Psoas muscle (tissue), 8 donors: ENCODE measurements at places on chromosomes 16 and 17.

DNA sequence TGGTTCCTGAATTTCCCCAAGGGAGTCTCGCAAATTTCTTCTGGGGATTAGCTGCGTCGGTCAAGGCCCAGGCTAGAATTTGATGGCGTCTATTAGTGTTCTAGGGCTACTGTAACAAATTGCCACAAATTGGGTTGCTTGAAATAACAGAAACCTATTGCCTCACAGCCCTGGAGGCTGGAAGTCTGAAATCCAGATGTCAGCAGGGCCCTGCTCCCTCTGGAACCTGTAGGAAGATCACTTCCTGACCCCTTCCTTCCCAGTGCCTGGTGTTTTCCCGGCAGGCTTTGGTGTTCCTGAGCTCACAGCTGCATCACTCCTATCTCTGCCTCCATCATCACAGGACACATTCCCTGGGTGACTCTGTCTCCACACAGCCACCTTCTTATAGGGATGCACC, 24.4 kb downstream of the DHRS7C start:
- no peak for DNase-seq

GRCh38 chr17:64747938-64748540, 85.9 kb upstream of the SMURF2 start:
- no peak for DNase-seq

- DNase-seq = peak; percentile 75
Measured at GRCh38 chr16:17345043-17345442, 125.7 kb downstream of the XYLT1 start.

DNA sequence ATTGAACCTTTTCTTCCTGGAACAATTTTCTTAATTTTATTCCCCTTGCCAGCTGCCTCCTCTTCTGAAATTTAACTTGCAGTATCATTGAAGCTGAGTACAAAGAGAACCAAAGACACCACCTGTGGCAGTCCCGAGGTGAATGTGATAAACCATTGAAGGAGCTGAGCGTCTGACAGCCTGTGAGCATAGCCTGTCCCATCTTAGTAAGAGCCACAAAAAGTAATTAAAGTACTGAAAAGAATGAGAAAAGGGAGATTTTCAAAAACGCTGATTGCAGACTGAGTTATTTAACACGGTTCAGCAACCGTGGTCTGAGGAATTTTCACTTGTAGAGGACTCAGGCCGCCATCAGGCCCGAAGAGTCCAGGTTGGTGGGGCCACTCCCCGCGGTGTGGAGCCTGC, 27.2 kb upstream of the ST6GALNAC1 start:
- DNase-seq = no peak

DNA sequence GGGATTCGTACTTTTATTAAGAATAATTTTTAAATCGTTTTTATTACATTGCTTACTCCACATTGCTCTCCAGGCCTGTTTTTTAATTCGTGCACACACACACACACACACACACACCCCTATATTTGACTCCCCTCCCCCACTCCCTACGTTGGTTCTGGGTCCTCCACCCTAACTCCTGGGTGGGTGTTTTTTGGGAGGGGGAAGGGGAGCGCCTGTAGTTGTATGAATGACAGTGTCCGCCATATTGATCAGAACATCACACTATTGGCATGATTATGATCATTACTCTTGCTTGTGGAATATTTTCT, 1.3 kb downstream of the GNAO1 start:
- DNase-seq = no peak

DNA sequence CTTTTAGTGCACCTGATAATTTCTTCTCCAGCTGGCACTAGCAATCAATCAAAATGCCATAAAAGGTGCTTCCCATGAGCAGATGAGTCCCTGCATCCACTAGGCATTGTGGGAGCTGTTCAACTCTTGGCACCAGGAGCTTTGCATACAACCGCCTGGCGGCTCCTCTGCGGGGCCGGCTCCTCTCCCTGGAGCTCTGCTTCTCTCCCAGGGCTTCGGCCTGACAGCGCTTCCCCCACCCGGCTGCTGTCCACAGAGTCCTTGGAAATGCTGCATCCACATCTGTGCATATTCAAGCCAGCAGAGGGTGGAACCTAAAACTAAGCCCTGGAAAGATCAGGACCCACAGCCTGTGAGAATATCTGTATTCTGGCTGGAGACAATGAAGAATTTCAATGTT, 62.9 kb downstream of the LMF1 start:
- DNase-seq = peak; percentile 29

DNA sequence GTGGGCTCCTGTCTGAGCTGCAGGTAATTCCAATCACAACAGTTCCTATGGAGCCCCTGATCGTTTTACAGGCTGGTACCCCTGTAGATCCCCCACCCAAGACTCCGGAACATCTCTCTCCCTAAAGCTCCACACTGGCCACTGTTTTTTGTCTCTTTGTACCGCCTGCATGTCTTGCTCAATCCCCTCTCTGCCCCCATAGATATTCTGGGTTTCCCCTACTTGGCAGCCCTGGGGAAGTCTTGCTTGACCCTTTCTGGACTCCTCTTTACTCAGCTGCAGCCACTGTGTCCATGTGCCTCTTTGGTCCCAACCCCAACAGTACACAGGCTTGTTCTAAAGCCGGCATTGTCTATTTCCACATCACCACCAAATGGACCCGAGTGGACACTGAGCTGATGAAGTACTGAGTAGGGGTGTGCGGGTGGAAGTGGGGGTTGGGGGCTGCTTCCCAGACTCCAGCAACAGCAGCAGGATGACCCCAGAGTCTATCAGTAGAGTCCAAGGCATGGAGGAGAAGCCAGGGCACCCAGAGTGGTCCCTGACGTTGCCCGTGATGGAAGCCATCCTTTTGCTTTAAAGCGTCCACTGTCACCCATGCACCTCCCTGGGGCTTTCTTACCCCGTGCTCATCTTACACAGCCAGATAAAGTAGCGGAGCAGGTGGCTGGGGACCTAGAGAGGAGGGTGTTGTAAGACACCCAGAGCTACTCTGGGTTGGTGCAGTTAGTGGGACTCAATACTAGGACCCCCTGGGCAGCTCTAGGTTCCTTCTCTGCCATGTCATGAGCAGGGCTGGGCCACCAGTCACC, 6.4 kb downstream of the CD300LB start:
- DNase-seq = no peak

GRCh38 chr16:53678756-53679343, 24.8 kb downstream of the RPGRIP1L start:
- no peak for DNase-seq

- DNase-seq = no peak
Measured at GRCh38 chr16:49550140-49550539, 176.5 kb downstream of the C16orf78 start.

DNA sequence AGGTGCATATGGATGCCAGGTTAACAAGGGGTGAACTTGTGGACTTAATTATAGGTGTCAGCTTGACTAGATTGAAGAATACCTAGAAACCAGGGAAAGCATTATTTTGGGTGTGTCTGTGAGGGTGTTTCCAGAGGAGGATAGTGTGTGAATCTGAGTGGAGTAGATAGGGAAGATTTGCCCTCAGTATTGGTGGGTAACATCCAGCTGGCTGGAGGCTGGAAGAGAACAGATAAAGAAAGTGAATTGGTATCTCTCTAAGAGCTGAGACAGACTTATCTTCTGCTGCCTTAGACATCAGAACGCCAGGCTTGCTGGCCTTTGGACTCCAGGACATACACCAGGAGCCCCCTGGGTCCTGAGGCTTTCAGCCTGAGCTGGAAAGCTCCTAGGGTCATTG, 75.2 kb downstream of the CDRT15 start:
- DNase-seq = no peak

DNA sequence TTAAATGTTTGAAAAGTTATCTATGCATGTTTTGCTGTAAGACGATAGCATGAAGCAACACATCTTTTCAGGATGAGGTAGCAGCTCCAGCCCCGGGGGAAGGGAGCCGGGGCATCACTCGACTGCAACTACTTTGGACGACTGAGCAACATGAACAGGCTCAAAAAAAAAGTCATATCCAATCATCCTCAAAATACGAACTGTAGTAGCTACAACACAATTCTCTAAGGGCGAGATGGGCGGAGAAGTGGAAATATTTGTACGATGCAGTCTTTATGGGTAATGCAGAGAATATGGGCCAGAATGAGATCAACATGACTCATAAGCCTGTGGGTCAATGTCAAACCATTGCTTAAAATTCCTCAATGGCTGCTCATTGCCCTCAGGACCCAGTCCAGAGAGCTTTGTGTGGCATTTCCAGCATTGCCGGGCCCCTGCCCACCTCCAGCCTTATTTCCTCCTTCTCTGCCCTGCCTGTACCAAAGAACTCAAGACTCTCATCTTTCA, 17.7 kb upstream of the SMURF2 start:
- peak; percentile 65 for DNase-seq

DNA sequence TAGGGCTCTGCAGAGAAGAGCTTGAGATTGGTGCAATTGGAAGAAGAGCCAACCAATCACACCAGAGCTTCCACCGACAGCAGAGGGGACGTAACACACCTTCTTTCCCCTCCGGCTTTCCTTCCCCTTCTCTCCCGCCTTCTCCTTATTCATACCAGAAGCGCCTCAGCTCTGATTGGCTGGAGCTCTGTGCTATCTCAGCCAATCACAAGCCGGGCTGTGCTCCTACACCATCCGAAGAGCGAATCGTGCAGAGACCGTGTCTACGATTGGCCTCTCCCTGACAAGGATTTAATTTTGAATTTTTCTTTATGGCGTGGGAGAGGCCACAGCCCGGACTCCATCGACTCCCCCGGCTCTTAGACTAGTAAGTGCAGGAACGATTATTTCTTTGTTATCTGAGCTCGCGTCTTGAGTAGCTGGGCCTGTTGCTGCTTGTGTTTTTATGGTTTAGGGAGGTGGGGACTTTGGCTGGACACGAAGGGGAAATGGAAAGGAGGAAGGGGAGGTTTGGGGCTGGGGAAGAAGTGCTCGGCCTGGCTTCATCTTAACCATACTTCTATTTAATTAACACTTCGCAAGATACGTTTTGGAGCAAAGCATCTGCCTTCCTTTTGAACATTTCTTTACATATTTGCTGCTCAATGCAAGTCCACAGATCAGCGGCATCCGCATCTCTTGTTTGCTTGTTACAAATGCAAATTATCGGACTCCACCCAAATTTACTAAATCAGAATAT, at the start of gene PRR11:
Gene PRR11, plus strand, starts transcription at position 308 of the 739 bp plus-strand sequence. CDS start 14,007 bp downstream, outside the sequence.
- peak; percentile 88 for DNase-seq

GRCh38 chr17:62892061-62892675, 73.9 kb upstream of the TANC2 start:
- DNase-seq = no peak

- DNase-seq = no peak
Measured at GRCh38 chr17:10745231-10745630, 15.4 kb upstream of the TMEM220 start.

- DNase-seq = no peak
Measured at GRCh38 chr16:15879255-15879811, 9.1 kb downstream of the CEP20 start.

- DNase-seq = no peak
Measured at GRCh38 chr17:48012654-48013053, 24.9 kb downstream of the COPZ2 start.

- DNase-seq = no peak
Measured at GRCh38 chr17:34368196-34368945, 5.3 kb upstream of the CCL1 start.

GRCh38 chr16:50781043-50781442, 39.2 kb downstream of the CYLD start:
- DNase-seq = no peak

- peak; percentile 87 for DNase-seq
Measured at GRCh38 chr17:7018331-7018964, 4.4 kb upstream of the BCL6B start.

DNA sequence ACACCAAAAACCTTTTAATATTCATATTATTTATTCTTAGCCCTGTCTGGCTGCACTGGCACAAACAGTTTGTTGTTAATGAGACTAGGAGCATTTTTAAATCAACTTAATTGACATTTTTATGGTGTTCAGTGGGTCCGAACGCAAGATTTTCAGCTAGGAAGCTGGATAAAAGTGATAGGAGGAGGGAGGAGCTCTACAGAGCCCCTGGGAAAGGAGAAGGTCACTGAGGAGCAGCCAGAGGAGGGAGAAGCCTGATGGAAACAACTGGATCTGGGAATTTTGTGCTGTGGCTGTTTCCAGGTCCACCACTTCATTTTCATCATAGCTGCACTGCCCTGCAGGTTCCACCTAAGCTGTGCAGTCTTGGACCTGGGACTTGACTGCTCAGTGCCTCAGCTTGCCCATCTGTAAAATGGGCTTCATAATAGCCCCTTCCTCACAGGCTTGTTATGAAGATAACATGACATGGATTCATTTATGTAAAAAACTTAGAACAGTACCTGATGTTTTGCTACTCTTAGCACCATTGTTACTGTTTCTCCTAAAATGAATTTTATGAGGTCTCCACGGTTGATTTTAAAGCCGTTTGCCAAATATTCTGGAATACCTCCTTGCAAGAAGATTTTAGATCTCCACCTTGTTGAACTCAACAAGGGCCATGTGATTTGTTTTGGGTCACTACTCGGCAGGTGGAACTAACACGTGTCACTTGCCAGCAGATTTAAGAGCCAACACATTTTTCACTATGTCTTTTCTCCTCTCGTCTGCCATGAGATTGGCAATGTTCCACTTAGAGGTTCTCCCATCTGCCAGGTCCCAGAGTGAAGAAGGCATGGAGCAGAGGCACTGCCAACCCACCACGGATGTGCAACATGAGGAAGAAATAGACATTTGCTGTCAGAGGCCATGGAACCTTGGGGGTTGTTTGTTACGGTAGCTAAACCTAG, 18.7 kb upstream of the GRIN2A start:
- no peak for DNase-seq

GRCh38 chr17:4246674-4247073, 17.1 kb downstream of the ANKFY1 start:
- DNase-seq = no peak

- no peak for DNase-seq
Measured at GRCh38 chr17:27669850-27670249, 38.9 kb downstream of the LGALS9 start.

DNA sequence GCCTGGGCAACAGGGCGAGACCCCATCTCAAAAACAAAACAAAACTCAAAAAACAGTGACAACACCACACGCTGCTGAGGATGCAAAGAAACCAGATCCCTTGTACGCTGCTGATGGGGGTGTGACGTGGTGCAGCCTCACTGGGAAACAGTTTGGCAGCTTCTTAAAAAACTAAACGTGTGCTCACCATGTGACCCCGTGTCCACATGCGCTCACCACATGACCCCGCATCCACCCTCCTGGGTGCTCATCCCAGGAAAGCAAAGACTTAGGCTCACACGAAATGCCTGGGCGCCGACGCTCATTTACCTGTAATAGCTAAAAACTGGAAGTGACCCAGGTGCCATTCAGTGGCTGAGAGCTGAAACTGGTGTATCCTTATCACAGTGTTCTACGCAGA, 19.9 kb upstream of the RPL13 start:
- no peak for DNase-seq

DNA sequence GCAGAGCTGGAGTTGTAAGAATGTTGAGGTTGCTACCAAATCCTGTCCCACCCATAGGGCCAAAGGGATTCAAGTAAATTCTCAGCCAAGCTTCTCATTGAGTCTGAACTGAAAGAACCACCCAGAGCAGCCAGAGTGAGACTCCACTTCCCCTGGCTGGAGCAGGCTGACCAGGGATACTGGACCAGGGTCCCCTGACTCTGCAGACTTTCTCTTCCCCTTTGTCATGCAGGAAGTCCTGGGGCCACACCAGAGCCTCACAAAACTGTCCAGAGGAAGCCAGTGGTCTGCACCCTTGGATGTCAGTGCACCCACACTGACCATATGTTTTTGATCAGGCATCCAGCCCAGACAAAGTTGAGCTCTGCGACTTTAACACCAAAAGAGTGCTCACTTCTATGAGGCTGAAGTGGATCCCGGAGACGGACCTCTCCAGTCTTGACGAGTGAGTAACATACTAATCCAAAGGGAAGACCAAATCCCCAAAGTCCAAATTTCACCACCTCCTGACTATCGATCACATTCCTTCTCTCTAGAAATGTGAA, 4.1 kb downstream of the NXN start:
- DNase-seq = no peak
